LHCN-M2 (cell line): ENCODE measurements at places on chromosomes 4 and X.

GRCh38 chr4:75878246-75878756 lies 24.0 kb downstream of the PPEF2 start:
- no peak for DNase-seq

DNA sequence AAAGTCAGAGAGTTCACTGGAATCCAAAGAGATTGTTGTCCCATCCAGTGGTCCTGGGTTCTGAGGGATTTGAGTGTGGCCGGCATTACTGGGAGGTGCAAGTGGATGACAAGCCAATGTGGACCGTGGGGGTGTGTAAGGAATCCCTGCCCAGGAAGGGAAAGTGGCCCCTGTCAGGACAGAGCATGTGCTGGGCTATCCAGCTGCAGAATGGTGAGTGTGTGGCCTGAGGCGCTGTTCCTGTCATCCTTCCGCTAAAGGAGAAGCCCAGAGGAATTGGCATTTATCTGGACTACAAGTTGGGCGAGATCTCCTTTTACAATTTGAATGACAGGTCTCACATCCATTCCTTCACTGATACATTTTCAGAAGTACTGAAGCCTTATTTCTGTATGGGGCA lies 20.4 kb upstream of the TRIM60 start:
- DNase-seq: no peak

- DNase-seq: peak; percentile 55
Measured at GRCh38 chr4:120769227-120769626, 153.3 kb downstream of the PRDM5 start.

- no peak for DNase-seq
Measured at GRCh38 chr4:18021470-18021719, 160 bp downstream of the LCORL start.

DNA sequence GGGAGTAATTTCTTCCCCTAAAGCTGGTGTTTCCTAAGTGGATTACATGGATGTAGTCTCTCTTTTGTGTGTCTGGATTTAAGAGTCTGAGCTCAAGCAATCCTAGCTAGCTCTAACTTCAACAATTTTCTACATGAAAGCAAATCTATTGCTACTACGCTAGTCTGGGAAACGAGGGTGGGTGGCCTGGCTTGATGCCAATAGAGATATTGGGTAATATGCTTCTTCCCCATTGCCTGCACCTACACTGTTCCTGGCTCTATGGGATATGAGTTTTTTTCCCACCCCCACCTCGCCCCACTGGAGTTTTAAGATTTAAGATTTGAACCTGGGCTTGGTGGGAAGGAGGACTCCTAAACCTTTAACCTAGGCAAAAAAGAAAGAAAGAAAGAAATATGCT lies 158.8 kb downstream of the RBM46 start:
- no peak for DNase-seq

DNA sequence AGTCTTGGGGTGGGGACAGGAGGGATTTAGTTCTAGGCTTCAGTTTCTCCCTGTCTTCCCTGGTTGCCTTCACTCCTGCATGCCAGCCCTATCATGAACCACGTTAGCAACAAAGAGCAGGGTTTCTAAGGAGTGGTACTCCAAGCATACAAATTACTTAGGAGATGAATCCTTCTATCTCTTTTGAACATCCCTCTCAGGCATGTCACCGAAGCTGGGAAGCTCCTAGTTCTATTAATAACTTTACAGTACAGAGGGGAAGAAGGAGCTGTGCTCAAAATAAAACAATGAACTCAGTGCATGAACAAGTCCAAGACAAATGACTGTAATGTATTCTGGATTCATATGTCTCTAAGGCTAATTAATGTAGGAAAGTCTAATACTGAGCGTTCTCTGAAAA lies 450.6 kb upstream of the RASGEF1B start:
- DNase-seq: no peak

GRCh38 chr4:7336732-7337131 lies 98.0 kb downstream of the PSAPL1 start:
- no peak for DNase-seq

- no peak for DNase-seq
Measured at GRCh38 chr4:16686195-16686594, 212.2 kb downstream of the LDB2 start.

- peak; percentile 98 for DNase-seq
Measured at GRCh38 chr4:124940387-124940786, 227.9 kb upstream of the ANKRD50 start.

GRCh38 chr4:106715825-106716224 lies 320.3 kb downstream of the DKK2 start:
- no peak for DNase-seq

DNA sequence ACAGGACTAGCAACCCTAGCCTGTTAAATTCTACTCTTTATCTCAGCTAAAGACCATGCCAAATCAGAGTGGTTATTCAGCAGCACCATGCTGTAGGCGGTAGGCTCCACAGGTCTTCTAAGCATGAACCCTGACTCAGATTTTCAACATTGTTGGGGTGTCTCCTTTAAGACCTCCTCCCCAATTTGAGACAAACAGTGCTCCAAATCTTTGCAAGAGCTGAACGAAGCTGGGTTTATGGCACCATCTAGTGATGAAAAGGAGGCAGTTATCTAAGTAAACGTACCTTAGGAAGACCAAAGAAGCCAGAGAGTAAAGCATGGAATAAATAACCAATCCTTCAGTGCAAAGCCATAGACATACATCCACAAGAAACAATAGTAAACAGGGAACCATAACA lies 334.5 kb upstream of the SLC7A11 start:
- DNase-seq: peak; percentile 38

GRCh38 chr4:70306076-70306475 lies 28.7 kb upstream of the CABS1 start:
- DNase-seq: no peak

- no peak for DNase-seq
Measured at GRCh38 chr4:35836596-35836995, 407.7 kb downstream of the ARAP2 start.

- no peak for DNase-seq
Measured at GRCh38 chrX:8083286-8083685, 87.8 kb downstream of the VCX2 start.

DNA sequence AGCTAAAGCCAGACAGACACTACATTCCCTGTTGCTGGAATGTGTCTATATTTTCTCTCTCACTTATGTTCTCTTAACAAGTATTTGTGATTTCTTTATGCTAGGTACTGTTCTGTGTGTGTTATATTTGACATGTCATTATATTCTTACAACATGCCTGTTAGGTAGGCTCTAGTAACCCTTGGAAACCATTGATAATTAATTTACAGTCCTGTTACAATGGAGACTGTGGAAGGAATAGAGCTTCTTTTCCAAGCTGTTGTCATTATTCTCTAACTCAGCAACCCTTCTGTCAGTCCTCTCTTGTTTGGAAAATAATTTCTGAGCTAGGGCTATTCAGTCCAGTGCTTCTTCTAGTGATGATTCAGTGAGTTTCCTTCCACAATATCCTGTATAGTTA lies 419.1 kb upstream of the BOD1L1 start:
- no peak for DNase-seq

DNA sequence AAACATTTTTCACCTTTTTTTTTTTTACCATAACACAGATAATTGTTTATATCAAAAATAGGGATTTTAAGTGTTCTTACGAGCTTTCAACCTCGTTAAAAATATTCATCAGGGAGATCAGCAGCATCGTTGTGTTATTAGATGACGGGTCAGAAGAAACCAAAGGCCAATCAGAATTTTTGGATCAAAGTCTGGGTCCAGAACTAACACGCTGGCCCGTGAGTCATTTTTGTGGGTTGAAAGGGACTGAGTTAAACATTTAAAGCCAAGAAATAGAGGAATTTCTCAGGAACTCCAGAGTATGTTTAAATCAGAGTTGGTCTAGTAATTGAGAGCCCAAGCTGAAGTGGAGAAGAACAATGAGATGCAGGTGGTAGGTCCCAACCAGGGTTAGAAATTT lies 170.8 kb downstream of the TLL1 start:
- no peak for DNase-seq

DNA sequence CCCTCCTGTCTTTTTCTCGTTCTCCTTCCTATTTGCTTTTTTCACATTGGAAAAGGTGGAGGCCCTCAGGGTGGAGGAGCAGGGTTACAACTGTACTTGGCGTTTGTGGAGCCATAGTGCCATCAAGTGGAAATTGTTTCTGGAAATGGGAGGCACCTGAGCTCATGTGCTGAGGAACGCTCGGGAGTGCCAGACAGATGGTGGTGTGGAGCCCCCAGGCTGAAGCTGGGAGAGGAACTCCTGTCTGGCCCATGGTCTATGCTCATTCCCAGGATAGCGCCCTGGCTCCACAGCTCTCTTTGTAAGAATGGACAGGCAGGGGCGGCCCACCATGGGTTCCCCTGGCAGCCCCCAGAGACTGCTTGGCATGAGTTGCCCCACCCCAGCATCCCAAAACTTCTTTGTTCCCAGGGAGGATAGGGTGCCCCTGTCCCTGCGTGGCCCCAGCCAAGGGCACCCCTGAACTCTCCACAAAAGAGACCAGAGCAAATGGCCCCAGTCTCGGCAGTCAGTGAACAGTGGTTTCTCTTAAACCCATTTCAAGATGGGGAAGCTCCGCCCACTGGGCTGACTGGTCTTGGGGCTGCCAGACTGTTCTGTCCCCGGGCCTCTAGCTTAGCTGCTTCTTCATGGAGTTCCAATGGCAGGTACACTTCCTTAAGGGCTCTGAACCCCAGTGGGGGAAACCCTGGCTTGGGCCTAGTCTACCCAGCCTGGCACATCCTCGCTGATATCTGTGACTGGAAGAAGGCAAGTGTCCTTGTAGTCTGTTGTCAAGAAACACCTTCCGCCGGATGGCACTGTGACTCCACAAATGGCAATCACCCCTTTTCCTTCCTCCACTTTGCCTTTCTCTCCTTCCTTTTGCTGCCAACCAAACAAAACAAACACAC lies 70.1 kb downstream of the NBDY start:
- DNase-seq: no peak

DNA sequence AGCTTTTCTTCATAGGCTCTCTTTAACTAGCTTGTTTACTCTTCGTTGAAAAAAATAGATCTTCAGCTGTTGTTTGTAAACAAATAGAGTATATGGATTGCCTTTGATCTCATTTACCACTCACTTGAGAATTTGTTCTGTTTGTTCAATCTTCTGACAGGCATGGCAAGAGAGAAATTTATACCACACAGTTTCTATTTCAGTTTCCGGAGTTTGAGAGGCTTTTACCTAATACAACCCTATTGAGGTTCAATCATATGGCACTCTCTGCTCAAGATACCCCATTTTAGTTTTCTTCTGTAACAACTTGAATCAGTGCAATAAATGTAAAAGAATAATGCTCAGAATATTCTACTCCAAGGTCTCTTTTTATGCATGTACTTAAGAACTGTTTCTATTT lies 148.0 kb downstream of the EMCN start:
- DNase-seq: no peak
